ENCODE measurements at places on chromosomes 3 and 15.

GRCh38 chr15:92915766-92916435 is 15.8 kb downstream of the CHD2 start:
- DNase-seq = peak; percentile 16

DNA sequence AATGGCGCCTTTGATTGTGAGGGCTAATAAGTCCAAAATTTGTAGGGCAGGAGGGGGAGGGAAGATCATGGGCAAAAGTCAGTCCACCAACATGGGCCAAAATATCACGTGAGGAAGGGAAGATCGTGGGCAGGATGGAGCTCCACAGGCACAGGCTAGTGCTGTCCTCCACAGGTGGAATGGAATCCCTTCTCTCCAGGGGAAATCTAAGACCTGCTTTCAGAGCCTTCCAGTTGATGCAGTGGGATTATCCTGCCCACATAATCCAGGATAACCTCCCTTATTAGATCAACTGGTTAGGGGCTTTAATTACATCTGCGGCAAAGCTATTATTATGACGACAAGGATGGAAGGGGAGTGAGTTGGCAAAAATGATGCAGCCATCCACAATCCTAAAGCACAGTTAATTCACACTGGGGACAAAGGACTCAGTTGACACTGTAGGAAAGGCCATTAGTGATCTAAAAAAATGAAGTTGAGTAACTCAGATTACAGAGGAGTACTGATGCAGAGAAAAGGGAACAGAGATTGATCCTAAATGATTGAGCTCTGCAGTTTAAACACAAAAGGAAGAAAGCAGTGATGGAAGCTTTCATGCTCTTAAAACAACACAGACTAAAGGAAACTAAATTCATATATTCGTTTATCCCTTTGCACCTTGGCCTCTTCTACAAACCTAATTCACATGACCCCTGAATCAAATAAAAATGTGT is 159.8 kb downstream of the AKAP13 start:
- DNase-seq = no peak

GRCh38 chr15:88385078-88385700 is 82.0 kb downstream of the MRPL46 start:
- no peak for DNase-seq

GRCh38 chr3:43523454-43524053 is 98.3 kb downstream of the ANO10 start:
- DNase-seq = no peak

GRCh38 chr3:11349446-11349845 is 77.2 kb downstream of the ATG7 start:
- DNase-seq = no peak

DNA sequence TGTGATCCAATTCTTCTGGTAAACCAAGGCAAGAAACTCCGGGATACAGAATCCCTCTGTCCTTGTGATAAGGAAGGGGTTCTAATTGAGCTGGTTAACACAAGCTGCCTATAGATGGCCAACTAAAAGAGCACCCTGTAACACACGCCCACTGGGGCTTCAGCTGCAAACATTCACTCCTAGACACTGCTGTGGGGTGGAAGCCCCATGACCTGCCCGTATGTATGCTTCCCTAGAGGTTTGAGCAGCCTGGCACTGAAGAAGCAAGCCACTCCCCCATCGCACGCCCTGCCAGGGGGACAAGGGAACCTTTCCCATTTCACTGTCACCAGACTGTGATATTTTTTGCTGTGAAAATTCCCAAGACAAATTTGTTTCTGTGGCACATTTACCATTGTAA is 516.9 kb upstream of the GOLIM4 start:
- DNase-seq = no peak

- no peak for DNase-seq
These were observed 699.9 kb upstream of the ZNF385D start for GRCh38 chr3:22450786-22451400.

DNA sequence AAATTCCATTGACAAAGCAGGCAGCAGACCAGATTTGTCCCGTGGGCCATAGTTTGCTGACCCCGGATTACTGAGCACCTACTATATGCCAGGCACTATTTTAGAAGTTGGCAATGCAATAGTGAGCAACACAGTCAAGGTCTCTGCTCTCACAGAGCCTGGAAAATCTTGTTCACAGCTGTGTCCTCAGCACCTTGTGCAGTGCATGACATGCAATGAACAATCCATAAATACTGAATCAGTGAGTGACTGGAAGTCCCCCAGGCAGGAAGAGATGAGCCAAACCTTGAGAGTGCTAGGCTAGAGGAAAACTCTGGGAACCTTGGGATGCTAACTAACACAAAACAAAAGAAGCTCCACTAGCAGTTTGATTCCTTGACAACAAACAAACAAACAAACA is 14.4 kb downstream of the TM4SF1 start:
- DNase-seq = no peak

DNA sequence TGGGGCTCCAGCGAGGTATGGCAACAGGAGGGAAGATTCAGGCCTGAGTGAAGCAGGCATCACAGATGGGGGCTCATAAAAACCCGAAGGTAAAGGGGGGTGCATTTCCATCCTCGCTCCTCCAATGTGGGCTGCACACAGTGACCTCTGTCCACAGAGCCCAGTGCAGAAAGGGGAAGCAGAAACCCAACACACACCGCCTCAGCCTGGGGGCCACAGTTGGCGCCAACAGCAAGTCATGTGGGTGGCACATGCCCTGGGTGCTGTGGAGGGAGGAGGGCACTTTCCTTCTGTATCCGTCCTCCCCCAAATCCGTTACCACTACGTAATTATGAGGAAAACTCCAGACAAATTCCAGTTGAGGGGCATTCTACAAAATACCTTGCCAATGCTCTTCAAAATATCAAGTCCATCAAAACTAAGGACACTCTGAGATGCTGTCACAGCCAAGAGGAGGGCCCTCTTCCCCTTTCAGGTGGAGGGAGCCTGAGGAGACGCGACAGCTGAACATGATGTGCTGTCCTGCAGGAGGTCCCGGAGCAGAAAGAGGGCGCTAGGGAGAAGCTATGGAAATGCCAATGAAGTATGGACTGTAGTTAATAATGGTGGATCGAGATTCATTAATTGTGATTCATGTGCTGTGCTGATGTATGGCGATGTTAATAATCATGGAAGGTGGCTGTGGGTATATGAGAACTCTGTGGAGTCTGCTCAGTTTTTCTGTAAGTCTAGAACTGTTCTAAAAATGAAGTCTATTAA is 16.4 kb downstream of the APBA2 start:
- no peak for DNase-seq

DNA sequence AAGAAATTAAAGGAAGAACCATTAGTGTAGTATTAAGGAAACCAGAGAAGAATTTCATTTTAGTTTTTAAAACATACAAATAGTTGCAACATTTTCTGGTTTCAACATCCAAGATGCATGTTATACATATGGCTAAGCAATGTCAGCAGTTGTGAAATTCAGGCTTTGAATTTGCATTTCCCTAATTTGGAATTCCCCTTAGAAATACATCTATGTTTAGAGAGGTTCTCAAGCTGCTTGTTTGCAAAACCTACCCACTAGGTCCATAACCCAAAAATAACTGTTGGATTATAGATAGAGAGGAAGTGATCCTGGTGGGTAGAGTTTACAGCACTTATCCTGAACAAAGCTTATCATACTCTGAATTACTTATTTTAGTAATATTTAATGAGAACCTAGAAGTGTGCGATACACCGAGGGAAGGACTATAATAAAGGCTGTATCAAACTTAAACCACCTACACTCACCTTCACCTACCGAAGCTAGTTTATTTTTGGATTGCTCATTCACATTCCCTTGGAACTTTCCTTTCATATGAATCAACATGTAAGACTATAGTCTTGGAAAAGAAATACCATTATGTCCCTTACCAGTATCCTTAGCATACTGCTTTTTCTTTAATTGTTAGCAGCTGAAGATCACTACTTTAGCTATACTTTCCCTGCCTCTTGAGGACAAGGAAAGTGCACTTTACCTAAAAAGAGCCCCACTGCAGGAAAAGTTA is 60.6 kb downstream of the CHAC1 start:
- DNase-seq = no peak

- DNase-seq = no peak
These were observed 374.5 kb downstream of the IL20RB start for GRCh38 chr3:137332297-137332696.

DNA sequence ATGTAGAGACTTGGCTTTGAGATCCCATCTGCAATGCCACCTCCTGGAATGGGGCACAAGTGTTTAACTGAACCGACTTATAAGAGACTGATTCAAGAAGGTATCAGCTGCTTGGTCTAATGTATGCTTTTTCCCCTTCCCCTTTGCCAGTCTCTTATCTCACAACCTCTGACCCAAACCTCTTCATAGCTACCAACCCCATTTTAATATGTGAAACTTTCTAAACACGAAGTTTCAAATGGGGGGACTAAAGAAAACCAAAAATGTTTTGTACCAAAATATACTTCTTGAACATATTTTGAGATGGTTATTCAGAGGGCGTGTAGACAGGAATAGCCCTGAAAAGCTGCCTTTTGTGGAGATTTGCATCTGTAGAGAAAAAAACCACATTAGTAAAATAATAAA is 73.1 kb downstream of the OXSM start:
- no peak for DNase-seq

DNA sequence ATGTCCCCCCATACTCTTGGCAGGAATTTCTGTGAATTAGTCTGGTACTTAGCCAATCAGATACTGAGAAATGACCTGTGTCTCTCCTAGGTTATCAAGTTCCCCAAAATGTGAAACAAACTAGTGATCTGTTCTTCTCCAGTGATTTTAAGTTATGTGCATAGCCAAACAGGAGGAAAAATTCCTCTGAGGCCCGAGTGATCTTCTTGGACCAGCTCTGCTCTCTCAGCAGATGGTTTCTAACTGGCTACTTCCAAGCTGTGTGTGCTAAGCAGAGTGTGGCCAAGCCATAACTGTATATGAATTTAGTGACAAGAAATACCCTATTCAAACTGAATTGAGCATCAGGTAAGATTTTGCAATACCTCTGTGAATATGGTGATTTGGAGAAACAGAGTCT is 89.5 kb downstream of the GREM1 start:
- no peak for DNase-seq

DNA sequence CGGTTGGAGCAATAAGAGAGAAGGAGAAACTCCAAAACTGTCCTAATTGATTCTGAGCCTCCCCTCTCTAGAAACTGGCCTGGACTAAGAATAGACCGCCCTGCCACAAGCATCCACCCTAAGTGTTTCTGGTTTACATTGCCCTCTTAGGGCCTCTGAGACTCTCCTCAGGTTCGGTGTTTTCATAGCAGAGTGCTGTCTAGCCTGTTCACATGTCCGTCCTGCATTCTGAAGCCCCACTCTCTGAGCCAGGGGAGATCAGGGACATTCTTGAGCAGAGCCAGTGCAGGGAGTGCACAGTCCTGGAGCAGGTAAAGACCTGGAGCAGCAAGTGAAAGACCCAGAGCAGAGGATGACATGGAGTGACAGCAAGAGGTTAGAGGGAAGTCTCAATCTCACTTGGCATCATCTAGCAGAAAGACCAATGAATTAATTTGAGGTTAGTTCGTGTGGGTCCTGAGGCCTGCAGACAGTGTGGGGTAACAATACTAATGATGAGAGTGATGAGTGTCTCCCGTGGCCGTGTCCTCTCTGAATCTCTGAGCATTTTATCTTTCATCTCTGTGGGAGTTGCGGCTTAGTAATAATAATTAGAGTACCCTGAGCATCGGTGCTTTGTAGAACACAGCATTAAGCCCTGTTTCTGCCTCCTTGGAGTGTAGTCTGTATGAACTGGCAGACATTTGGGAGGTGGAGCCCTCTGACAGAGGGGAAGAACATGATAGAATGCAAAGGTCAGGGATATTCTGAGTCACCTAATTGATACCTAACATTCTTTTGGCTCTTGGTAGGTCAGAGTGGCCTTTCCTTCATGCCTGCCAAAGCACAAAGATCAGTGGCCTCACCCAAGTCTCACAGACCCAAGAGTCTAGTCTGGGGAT is 24.6 kb downstream of the MAPKBP1 start:
- no peak for DNase-seq

- DNase-seq = no peak
These were observed 94.3 kb upstream of the GADL1 start for GRCh38 chr3:30988769-30989168.

DNA sequence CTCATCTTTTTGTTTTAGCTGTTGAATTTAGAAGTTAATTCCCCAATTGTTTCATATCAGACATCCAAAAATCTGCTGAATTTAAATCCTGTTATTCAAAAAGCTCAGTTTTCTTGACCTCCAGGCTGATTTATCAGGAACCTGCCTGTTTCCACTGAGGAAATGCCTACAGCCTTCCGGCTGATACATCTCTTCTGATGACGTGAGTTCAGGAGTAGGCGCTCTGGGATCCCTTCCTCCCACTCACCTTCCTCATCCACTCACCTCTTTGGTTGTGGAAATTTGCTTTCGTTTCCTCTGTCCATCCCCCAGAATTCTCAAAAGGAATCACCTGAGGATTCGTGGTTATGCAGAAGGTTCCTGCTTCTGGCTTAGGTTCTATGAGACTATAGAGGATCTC is 55.4 kb upstream of the ALDH1A3 start:
- no peak for DNase-seq

GRCh38 chr3:159473206-159473605 is 515.4 kb upstream of the IL12A start:
- no peak for DNase-seq

GRCh38 chr15:83284559-83285283 is at the start of gene BNC1:
Gene BNC1 (minus strand): TSS chr15:83284664. CDS start chr15:83284628, 36 bp downstream.
- DNase-seq = no peak
